Lung microvascular endothelial cell (primary cell): ENCODE measurements at places on chromosomes 16 and 17.
A peak's percentile ranks its signal among the peaks of the same experiment; 100 is the strongest.

- peak; percentile 16 for DNase-seq
These were observed 218.5 kb upstream of the CIBAR2 start for GRCh38 chr16:85330694-85331188.

DNA sequence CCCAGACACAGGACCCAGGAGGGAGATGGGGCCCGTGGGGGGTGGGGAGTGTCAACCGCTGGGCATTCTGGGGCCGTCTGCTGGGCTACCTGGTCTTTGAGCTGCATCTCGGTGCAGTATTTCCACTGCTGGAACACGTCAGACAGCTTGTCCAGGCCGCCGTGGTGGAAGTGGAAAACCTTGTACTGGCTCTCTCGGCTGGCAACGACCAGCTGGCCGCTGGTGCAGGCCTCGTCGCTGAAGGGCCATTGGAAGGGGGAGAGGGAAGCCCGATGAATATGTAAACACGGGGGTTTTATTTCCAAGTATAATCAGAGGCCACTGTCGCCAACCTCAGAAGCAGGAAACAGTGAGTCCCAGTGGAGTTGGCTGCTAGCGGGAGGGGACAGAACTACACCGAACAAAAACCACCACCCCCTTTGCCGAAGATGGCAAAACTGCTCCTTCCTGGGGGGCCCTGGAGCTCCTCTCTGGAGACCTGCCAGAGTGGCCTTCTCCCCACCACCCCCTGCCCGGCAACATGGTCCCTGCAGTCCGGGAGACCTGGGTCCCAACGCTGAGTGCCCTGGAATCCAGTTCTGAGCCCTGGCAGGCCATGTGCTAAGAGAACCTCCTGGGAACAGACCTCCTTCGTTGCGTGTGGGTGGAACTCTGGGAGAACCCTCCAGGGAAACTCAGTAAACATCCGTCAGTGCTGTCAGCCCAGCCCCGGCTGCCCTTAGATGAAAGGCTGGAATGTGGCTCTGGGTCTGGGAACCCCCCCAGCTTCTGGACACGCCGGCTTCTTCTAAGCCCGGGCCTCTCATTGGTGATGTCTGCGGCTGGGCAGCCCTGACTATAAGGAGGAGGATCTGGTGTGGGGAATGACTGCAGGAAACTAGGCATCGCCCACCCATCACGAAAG is 84.1 kb downstream of the TBC1D16 start:
- peak; percentile 78 for DNase-seq

GRCh38 chr16:1431497-1432270 is 806 bp downstream of the PERCC1 start:
- DNase-seq: no peak

DNA sequence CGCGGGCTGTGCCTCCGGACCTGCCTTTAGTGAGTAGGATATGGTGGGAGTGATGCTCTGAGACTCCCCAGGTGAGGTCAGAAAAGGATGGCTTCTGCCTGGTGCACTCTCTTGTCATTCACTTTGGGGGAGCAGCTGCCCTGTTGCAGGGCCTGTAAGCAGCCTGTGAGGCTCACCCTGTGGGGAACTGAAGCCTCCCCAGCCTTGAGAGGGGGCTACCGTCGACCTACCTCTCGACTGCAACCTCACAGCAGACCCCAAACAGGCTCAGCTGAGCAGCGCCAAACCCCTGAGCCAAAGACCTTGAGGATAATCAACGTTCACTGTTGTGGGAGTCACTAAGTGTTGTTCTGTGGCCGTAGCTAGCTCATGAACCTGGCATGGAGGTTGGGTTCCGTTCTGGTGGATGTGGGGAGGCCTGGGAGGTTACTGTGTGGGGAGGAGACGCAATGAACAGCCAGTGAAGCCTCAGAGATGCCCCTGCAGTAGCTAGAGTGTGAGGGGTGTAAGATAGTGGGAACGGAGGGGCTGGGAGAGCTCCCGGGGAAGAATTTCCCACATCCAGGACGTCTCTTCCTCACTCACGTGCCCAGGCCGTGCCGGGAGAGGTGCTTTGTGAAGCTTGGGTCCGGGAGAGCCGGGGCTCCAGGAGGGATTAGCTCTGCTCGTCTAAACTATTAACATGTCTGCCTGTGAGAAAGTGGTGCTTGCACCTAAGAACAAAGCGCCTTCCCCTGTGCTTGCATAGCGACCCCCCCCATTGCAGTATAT is 38.8 kb downstream of the METRNL start:
- DNase-seq: no peak

GRCh38 chr16:68503334-68503733 is 35.8 kb upstream of the ZFP90 start:
- DNase-seq: no peak
